Activated CD8-positive, alpha-beta memory T cell treated with anti-CD3 and anti-CD28 coated beads, Interleukin-2, amount 50 U/mL, for 4 hours (primary cell): ENCODE measurements at places on chromosomes 7 and 10.
A peak's percentile ranks its signal among the peaks of the same experiment; 100 is the strongest.

- DNase-seq = no peak
These were observed 229.6 kb downstream of the PRPF18 start for GRCh38 chr10:13816195-13816925.

- DNase-seq = no peak
These were observed 59.0 kb downstream of the DOCK1 start for GRCh38 chr10:126964190-126964589.

DNA sequence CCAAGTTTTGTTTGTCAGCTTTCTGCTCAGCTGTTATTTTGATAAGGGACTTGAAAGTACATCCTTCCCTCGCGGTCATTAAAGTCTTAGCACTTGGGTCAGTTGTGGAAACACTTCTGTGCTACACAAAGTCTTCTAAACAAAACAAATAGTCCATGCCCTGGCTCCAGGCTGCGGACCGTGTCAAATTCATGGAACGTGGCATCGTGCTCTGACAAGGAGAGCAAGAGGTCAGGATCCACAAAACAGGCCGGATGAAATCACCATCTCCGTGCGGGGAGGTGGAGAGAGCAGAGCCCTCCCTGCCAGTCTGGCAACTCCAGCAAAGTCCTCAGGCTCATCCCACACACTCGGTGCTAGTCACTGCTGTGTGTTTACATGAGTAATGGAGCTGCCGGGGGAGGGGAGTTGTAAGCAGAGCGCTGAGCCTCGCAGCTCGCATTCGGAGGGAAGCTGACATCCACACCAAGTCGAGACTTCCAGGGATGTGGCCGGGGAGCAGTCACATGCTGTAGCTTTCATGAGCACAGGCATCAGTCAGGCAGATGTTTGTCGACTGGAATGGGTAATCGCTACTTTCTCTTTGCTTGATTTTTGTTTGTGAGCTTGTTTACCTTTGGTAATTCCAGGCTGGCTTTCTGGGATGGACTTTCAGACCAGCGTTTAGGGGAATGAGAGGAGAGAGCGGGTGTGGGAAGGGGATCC, 147.6 kb downstream of the ARID5B start:
- peak; percentile 63 for DNase-seq

DNA sequence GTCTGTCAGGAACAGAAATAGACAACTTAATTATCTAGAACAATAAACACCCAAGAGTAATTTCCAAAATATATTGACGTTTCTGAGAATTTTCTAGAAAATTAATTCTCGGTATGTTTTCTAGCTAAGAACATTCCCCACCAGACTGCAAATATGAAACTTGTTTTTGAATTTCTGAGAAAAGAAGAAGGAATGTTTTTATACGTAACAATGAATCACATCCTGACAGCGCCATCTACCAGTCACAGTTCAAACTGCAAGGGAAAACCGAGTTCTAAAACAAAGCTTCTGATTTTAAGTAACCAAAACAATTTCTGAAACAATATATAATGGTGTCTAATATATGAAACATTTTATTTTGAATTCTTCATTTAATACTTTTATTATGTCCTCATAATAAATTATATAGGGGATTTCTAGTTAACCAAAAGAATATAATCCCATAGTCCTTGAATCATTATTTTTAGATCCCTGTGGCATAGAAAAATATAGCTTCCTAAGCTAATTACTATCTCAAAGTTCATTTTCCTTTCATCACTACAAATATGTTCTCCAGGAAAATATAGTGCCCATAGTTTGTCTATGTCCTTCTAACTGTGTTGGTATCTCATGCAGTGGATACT, 34.5 kb upstream of the MEOX2 start:
- DNase-seq = no peak

- no peak for DNase-seq
These were observed 72.7 kb downstream of the PLCE1 start for GRCh38 chr10:94066411-94066810.

- no peak for DNase-seq
These were observed 4.2 kb upstream of the MAFK start for GRCh38 chr7:1526271-1526754.

- DNase-seq = no peak
These were observed 45.8 kb downstream of the C10orf143 start for GRCh38 chr10:130064783-130065182.

DNA sequence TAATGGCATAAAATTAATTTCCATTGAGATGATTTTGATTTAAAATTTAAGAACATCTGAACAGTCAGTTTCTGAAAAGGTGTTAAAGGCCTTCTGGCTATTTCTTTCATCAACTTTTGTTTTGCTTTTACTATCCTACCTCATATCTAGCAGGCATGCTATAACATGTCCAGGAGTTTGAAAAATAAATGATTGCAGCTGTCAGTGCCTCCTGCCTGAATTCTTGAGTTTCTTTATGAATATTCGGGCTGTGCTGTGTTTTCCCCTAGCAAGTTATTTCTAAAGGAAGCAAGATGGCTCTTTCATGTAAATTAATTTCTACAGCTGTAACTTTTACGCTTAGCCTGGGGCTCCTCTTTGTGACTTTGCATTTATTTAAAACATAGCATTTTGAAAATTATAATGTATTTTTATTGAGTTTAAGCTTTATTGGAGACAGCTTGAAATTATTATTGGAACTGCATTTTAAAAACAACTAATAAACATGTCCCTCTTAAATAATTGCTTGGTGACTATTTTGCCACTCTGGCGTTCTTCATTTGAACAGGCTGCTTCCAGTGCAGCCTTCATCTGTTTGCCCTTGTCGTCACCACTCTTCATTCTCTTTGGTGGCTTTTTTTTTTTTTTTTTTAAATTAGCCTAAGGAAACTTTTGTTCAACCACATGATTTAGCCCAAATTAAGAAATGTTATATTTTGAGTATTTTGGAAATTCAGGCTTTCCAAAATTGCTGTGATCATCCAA, 1083.4 kb upstream of the LRRN3 start:
- no peak for DNase-seq

DNA sequence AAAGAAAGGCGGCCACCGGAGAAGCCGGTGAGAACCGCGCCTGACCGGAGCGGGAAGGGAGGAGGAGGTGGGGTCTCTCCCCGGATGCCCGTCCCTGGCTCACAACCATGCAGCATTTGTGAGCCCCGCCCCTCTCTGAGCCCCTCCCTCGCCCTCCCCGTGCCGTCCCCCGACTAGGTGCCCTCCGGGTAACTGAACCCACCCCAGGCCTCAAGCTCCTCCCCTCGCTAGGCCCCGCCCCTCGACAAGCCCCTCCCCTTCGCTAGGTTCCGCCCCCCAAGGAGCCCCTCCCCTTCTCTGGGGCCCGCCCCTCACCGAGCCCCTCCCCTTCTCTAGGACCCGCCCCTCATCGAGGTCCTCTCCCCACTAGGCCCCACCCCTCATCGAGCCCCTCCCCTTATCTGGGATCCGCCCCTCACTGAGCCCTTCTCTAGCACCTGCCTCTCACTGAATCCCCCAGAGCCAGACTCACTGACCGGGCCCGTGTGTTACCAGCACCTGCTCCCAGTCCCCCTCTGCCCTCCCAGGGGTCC, 42.2 kb upstream of the HSPB1 start:
- peak; percentile 36 for DNase-seq

- no peak for DNase-seq
These were observed 27.6 kb downstream of the TMEM248 start for GRCh38 chr7:66948480-66949109.

DNA sequence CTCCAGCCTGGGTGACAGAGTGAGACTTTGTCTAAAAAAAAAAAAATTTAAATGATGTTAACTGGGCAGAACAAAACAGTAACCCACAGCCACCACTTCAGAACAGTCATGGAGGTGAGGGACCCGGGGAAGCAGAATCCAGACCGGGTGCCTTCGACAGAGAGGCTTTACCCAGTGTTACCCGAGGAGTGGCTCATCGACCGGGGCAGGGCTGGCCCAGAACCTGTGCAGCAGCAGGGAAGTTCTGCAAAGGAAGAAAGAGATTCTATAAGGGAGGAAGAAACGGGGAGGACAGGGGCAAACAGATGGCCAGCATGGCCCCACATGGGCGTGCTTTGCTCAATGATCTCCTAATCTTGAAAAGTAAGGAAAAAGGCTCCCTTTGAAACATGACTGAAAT, 26.0 kb upstream of the UBE3C start:
- no peak for DNase-seq

DNA sequence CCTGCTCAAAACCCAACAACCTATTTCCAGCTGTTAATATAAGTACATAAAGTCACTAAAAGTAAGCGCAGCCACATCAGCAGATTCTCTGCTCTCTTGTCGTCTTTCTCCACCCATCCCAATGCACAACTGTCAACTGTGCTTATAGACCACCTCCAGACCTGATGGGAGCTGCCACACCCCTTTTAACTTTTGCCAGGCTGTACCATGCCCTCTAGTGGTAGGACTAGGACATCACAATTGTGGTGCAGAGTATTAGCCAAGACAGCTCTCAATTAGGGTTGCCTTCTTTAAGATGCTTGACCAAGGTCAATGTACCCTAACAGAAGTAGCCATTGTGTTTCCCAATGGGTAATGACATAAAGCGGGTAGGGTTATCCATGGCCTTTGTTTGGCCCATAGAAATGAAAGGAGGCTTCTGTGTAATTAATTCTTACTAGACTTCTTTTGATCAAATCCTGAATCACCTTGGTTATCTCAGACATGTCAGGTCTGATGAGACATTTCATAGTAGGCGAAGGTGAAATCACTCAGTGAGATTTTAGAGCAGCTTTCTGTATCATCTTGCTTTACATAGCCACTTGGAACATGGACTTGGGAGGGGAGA, 68.1 kb downstream of the SCRN1 start:
- peak; percentile 34 for DNase-seq

GRCh38 chr7:43479042-43479441, 103.9 kb upstream of the STK17A start:
- no peak for DNase-seq

DNA sequence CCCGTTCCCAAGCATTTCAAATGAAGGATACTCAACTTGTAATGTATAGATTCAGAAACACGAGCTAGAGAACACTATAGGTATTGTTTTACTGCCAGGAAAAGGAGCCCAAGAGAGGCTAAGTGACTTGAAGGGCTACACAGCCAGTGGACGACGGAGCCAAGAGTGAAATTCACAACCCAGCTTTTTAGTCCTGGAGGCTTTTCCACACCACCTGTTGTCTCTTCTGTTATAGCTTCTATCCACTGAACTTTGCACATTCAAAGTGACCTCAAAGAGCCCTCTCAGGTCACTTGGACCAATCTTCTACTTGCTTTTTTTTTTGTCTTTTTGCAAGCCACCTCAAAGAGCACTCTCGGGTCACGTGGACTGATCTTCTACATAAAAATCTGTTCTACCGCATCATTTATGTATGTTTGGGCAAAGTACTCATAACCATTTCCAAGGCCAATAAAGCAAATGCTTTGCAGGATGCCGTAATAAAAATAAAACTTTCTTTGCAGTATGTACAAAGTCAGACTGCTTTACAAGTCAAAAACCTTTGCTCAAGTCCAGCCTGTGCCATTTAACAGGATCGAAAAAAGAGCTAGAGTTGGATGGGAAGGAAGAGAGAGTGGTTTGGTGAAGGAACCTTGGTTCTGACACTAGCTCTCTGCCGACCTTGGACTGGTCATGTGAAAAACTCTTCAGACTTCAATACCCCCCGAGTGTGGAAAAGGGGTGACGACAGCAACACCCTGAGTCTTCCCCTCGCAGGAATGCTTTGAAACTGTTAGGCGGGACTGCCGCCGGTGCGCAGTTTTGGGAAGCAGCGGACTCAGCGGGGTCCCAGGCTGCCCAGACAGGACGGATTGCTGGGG, 821 bp downstream of the SLC35B4 start:
- no peak for DNase-seq

DNA sequence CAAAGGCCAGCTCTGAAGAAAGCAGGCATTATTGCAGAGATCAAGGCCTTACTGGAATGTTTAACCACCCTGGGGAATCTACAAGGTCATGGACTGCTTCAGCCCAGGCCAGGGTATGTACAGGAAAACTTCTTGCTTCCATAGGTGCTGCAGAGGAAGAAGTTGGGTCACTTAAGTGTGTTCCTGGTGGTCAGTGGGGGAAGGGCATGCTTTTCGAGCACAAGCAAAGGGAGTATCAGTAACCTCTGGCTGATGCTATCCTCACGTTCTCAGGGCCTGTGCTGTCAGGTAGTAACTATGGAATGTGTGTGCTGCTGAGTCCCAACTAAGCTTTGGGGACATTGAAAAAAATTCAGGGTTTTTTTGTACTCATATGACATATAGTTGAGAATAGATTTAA, 234.0 kb upstream of the SP4 start:
- no peak for DNase-seq

- no peak for DNase-seq
These were observed 20.6 kb upstream of the RASSF4 start for GRCh38 chr10:44938956-44939355.

DNA sequence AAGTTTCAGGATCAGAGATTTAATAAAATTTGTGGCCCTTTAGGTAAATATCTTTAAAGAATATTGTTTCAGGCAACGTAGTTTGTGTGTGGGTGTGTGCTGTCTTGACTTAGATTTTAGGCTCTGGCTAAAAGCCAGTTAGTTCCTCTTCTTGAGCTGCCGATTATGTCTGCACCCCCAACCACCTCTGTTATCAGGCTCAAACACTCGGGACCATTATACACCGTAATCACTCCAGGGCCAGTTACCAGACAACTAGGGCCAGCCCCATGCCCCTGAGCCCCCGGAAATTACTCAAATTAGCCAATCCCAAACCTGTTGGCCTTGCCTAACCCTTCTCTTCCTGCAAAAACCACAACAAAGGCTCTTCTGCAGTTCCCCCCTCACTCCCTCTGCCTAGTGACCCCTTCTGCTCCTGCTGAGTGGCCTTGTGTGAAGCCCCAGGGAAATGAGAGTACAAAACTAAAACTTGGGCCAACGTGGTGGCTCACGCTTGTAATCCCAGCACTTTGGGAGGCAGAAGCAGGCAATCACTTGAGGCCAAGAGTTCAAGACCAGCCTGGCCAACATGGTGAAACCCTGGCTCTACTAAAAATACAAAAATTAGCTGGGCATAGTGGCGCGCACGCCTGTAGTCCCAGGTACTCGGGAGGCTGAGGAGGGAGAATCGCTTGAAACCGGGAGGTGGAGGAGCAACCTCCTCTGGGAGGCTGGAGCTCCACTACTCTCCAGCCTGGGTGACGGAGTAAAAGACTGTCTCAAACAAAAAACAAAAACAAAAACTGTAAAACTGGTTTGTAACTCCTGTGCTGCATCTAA, 9.2 kb upstream of the HNRNPF start:
- peak; percentile 32 for DNase-seq

DNA sequence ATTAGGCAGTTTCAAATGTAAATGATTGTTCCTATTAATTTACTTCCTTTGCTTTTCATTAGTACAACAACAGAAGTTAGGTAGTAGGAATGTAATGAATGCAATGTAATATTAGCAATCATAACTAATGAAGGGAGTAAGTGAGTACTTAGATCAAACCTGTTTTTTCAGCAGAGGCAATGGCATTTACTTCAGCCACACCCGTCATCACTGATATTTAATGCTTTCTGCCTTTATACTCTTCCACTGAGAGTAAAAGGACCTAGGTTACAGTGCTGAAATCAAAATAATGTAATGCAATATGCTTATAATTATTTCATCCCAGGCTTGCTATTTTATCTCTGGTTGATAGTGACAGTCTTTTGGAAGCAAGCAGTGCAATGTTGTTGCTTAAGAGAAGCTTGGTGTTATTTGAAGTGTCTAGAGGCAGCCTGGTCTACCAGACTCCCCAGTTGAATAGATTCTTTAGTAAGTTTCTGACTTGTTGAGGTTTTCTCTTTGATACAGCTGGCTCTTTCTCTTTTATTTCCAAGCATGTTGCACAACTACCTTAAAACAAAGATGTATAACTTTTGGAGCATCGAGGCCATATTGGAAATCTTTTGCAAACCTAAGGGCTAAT, 149.4 kb downstream of the RNLS start:
- no peak for DNase-seq

GRCh38 chr7:91872069-91872468, 8.4 kb downstream of the MTERF1 start:
- no peak for DNase-seq

- DNase-seq = no peak
These were observed 43.4 kb downstream of the RGS10 start for GRCh38 chr10:119498889-119499676.
